ENCODE measurements at places on chromosomes 12 and 14.

- DNase-seq, result no peak
These were observed 64.5 kb downstream of the NIN start for GRCh38 chr14:50766338-50766886.

GRCh38 chr14:61408498-61408897 is 87.1 kb downstream of the PRKCH start:
- DNase-seq, result no peak

GRCh38 chr12:38745601-38746000 is 159.8 kb downstream of the CPNE8 start:
- no peak for DNase-seq

GRCh38 chr12:45216230-45216982 is 511 bp downstream of the ANO6 start:
- peak; percentile 36 for DNase-seq

- DNase-seq, result no peak
These were observed 179.2 kb downstream of the PELI2 start for GRCh38 chr14:56297449-56297848.

DNA sequence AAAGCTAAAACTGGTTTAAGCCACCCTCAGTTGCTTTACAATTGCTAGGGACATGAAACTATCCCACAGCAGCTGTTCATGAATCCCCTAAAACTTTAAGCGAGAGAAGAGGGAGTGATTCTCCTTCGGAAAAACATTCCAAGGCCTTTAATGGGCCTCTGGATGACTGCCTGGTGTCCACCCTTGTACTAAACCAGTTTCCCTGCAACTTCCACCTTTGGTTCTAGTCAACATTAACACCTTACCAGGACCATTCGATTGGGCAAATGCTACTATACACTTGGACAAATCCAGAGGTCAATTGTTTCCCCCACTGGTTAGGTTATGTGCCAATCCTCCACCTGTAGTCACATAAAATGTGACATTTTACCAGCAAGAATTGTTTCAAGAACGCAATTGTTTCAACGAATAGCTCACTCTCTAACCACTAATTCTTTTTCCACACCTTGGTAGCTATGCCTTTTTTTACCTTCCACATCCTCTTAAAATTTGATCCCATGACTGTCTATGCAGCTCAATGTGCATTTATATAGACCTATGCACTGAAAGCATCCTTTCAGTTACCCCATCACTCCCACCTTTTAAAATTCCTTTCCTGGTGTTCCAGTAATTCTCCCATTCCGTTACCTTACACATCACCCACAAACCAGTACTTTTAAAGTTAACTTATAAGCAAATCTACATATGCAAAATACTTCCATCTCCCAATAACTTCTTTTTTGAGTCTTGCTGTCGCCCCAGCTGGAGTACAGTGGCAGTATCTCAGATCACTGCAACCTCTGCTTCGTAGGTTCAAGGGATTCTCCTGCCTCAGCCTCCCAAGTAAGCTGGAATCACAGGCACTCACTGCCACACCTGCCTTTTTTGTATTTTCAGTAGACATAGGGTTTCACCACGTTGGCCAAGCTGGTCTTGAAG is 3.6 kb downstream of the UBC start:
- DNase-seq, result no peak

DNA sequence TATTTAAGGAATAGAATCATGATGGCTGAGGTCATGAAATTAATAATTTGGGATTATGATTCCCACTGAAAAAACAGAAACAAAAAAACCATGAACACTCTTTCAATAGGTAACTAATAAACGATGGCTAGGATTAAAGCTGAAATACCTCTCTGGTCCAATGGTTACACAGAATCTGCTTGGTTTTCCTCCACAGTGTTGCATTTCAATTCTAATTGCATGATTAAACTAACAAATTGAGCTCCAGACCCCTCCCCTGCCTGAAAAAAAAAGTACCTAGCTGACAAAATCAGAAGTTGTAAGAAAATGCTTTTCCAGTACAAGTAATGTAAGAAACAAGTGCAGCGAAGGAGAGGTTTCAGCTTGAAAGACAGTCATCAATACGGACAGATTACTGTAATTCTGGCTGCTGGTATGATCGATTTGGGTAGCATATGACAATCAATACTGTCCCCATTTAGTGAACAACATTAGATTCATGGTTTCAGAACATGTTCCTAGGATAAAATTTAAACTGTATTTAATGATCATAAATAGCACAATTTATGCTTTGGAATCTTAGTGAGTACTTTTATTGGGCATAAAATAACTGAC is 32.0 kb downstream of the INSM2 start:
- DNase-seq, result no peak

DNA sequence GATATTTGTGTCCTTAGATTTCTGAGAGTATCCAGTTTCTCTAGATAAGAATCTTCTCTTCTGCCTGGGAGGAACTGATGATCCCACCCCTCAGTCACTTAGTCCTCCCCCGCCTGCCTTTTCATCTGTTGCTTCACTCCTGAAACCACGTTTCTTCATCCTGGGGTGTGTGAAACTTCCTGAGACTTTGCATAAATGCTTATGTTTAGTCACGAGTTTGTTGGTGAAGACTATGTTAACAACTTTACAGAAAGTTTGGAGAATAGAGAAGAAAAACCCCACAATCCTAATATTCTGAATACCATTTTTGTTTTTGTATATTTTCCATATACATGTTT is 33.2 kb downstream of the MARK3 start:
- DNase-seq, result no peak

DNA sequence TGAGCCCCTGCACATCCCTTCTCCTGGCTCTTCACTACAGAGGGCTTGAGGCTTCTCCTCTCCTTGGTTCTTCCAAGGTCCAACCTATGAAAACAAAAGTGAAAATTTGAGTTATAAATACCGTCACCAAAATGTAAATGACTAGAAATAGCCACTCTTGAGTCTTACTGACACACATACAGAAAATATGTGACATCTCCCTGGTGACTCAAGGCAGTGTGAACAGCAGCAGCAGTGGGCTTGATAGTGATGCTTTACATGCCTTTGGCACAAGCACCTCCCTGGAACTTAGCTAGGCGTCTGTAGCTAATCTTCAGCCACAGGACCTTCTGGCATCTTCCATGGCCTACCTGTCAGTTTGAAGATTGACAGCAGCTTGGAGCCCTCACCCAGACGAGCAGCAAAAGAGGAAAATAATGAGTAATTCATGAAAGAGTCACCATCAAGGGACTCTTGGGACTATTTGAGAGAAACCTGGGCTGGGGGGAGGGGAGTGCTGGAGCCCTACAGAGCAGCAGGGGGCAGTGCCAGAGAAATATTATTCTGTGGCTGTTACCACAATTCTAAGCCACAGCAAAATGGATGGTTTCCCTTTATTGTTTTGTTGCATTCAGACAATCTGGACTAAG is 158.0 kb downstream of the KCNK10 start:
- DNase-seq, result no peak

GRCh38 chr12:59886131-59886733 is 290.4 kb downstream of the SLC16A7 start:
- no peak for DNase-seq

- no peak for DNase-seq
These were observed 220.5 kb upstream of the PRICKLE1 start for GRCh38 chr12:42810006-42810405.

GRCh38 chr12:88237954-88238353 is 95.8 kb downstream of the TMTC3 start:
- no peak for DNase-seq

- DNase-seq, result no peak
These were observed 111.8 kb downstream of the SLC25A47 start for GRCh38 chr14:100434911-100435438.

- DNase-seq, result no peak
These were observed 31.4 kb downstream of the ETNK1 start for GRCh38 chr12:22656376-22656775.

DNA sequence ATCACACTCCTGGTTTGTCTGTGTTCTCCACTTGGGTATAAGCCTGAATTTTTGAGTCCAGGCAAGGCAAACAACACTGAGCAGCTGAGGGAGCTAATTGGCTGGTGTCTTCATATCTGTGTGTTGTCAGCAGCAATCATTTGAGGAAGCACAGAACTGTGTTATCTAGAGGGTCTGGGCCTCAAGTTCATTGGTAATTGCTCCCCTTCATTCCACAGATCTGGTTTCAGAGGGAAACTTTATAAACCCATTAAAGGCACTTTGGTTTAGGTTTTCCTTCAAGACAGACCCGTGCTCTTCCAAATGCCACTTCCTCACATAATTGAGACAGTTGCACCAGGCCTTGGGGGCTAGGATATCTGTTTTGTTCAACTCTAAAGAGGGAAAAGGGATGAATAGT is 5.6 kb downstream of the DACT1 start:
- DNase-seq, result no peak

- no peak for DNase-seq
These were observed 4.5 kb upstream of the PNMA1 start for GRCh38 chr14:73718418-73719251.

- no peak for DNase-seq
These were observed 121.2 kb downstream of the PTPRQ start for GRCh38 chr12:80565271-80565670.

DNA sequence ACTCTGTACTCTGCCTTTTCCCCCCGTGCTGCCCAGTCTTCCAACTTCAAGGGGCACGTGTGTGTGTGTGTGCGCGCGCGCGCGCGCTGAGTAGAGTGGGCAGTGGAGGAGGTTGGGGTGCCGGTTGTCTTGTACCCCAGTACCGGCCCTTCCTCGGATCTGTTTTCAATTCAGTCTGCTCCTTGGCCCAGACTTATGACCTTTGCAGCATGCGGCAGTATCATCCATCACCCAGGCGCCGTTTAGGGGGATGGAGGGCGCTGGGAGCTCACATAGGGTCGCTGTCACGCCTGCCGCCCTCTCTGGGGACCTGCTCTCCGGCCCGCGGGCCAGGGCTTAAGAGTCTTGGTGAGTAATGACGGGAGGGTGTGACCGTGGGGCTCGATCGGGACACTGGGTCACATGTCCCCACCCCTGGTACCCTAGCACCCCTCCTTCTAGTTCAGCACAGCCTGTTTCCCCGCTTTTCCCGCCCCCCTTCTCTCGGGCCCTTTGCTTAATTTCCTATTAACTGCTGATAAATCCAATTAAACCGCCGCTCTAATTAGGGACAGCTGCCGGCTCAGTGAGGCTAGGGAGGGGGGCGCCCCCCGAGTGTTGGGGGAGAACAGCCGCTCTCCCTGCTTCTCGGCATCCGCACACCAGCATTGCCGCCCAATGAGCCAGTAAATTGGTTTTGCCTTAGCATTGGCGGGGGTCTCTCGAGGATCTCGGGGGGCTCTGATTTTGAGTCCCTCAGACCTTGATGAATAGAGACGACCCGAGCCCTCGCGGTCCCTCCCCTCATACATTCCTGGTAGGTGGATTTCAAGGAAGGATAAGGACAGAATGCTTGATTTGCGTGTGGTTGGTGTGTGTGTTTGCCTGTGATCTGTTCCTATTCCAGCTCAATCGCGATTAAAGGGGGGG is 9.3 kb downstream of the STAC3 start:
- DNase-seq, result no peak

DNA sequence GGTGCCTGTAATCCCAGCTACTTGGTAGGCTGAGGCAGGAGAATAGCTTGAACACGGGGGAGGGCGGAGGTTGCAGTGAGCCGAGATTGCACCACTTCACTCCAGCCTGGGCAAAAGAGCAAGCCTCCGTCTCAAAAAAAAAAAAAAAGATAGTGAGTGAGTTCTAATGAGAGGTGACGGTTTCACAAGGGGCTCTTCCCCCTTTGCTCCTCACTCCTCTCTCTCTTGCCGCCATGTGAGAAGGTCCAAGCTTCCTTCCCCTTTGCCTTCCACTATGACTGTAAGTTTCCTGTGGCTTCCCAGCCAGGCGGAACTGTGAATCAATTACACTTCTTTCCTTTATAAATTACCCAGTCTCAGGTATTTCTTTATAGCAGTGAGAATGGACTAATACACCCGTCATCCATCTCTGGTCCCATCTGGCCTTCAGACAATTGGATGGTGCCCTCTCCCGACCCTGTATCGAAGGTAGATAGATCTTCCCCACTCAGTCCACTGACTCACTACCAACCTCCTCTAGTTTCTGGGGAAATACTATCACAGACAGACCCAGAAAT is 27.0 kb upstream of the RCOR1 start:
- no peak for DNase-seq

GRCh38 chr12:66984962-66985361 is 284.2 kb upstream of the CAND1 start:
- no peak for DNase-seq

- DNase-seq, result no peak
These were observed 64.9 kb upstream of the PCED1B start for GRCh38 chr12:47014474-47014873.

- no peak for DNase-seq
These were observed 36.1 kb downstream of the NCOR2 start for GRCh38 chr12:124531281-124531745.

- DNase-seq, result no peak
These were observed 489.8 kb downstream of the DIO2 start for GRCh38 chr14:79721399-79722084.

- no peak for DNase-seq
These were observed 2.9 kb upstream of the BDKRB1 start for GRCh38 chr14:96252999-96253539.

- DNase-seq, result no peak
These were observed 204.9 kb upstream of the LHX5 start for GRCh38 chr12:113676547-113676946.

GRCh38 chr12:23204933-23205778 is 580.2 kb downstream of the ETNK1 start:
- DNase-seq, result peak; percentile 29

DNA sequence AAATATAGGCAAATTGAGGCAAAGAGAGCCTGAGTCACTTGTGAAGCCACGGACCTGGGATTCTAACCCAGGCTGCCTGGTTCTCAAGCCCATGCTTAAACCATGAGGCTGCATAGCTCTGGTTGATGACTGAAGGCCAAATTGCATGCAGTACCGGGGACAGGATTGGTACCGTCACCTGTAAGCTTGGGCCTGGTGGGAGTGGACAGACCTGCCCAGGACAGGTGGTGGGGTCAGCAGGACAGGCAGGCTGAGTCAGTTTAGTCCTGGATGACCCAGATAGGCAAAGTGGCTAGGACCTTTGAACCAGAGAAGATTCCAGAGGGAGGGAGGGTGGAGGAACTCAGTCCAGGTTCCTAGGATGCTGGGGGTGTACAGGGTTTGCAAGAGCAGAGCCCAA is 25.8 kb downstream of the RIN3 start:
- DNase-seq, result no peak

DNA sequence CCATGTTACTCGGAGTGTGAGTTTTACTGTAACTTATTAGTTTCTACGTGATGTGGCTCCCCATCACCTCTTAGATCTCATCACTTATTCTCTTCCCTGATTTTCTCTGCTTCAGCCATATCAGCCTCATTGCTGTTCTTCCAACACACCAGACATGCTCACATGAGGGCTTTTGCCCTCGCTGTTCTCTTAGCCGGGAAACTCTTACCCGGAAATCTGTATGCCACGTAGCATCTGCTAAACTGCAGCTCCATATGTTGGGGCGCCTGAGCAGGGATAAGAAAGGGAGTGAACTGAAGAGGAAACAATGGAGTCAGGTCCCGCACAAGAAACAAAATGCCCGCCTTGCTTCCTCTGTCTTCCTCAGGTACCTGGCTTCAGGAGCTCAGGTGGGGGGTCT is 16.6 kb downstream of the SMUG1 start:
- DNase-seq, result no peak

GRCh38 chr12:93737457-93738198 is 60.5 kb downstream of the CRADD start:
- no peak for DNase-seq

All from SHP77 (cell line).